ENCODE measurements at places on chromosomes 3 and 15.

DNA sequence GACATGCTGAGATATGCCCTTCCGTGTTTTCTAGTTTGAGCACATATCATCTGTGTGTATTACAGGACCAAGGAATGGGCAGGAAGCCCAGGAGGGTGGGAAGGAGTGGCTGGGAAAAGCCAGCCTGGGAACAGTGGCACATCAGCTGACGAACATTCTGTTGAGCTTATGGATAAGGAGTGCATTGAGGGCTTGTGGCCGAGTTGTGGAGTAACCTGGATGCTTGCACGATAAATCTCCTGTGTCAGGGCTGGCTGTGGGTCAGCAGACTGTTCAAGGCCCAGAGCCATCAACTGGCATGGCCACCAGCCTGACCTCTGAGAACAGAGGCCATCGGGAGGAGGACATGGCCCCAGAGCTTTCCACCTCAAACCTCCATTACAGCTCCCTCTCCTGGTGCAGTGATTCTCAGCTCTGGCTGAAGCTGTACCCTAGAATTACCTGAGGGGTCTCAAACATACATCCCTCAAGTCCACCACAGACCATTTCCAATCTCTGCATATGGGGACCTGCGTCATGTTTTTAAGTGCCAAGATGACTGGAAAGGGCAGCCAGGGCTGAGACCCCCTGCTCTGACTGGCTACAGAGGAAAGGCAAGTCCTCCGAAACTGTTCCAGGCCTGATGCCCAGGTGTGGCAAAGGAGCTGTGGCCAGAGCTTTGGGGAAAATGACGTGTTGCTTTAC lies 4.8 kb upstream of the VILL start:
- DNase-seq: no peak

GRCh38 chr3:138912237-138912636 lies 34.7 kb downstream of the FOXL2 start:
- DNase-seq: no peak

- no peak for DNase-seq
These were observed 483.7 kb upstream of the FRG2C start for GRCh38 chr3:75180235-75180944.

DNA sequence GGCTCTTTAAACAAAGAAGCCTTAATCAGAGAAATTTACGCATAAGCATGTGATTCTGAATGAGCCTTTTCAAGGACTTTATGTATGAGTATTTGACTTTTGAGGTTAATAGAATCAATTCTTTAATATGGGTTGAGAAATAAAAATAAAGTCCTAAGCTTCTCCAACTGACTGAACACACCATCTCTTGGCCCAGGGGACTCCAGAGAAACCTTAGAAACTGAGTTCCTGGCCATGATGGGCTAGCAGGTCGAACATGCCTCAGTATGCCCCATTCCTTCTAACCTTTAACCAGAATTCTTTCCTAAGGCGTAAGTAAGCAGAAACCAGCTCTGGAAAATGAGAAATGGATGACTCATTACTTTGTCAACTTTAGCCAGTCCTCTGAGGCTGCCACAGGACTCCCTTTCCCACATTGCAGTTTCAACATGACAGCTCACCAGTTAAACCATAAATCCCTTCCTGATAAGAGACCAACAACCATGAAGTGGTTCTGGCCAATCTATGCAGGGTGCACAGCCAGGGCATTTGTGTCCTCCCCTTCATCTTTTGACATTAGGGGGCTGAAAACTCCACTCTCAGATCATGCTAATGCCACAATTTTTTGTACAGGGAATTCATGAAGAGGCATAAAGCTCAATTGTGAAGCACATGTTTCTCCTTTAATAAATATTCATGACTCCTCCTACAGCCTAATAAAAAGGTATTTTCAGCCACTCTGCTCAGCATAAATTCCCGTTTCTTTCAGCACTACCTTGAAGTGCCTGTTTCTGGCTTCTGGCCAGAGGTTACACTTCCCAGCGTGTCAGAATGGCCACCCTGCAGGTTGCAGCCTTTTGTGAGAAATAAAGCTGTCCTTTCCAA lies 33.3 kb downstream of the TM4SF18 start:
- DNase-seq: no peak

DNA sequence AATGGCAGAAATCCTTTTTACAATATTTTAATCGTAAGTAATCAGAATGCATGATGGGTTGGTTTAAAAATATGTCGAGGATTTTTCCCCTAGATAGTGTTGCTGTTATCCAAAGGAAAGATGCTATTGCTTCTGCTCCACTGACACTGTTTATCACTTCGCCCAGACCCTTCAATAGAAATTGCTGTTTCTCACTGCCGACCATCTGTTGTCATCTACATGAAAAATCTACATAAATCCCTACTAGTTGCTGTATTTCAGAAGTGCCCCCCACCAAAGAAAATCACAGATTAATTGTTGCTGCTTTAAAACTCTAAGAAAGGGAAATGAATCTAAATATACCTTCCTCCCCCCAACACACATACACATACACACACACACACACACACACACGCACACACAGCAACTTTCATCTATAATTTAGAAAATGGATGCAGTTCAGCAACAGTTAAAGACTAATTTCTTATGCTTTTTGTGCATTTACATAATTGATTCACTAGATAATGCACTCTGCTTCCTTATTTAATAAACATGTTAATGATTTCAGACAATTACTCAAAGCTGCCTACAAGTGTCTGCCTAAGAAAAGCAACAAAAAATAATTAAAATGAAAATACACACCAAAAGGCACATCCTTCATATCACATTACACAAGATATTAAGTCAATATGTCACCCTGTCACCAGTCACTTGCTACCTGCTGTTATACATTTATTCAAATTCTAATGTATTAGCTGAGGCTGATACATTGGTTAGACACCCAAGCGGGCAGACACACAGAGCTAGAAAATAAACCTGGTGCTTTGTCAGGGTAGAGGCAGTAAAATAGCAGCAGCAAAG lies 82.8 kb downstream of the RORA start:
- no peak for DNase-seq

DNA sequence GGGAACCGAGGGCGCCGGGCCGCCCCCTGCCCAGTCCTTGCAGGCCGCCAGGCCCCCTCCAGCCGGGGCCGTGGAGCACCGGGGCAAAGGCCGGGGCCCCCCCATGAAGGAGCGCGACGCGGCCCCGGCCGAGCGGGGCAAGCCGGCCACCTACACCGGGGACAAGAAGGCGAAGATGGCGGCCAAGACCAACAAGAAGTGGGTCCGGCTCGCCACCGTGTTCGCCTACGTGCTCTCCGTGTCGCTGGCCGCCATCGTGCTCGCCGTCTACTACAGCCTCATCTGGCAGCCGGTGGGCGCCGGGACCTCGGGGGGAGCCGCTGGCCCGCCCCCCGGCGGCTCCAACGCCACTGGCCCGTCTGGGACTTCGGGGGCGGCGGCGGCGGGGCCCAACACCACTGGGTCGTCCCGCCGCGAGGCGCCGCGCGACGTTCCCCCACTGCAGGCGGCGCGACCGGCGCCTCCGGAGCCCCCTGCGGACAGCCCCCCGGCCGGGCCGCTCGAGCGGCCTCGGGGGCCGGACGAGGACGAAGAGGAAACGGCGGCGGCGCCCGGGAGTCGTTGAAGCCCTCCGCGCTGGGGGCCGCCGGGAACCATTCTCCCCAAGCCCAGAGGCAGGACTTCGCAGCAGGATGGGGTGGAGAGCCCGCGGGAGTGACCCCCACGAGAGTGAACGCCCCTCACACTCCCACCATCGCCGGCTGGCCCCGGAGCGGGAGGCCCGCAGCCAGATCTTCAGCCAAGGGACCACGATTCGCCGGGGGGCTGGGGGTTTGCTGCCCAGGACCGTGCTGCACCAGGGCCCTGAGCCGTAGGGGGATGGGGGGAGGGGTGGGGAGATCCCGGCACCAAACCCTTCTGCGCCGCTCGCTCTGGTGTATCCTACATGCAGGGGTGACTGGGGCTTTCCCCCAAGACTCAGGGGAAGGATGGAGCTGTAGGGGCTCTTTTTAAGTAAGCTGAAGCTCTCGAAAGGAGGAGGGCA lies 753 bp downstream of the INAFM2 start:
- no peak for DNase-seq

- no peak for DNase-seq
These were observed 701 bp downstream of the OSBPL11 start for GRCh38 chr3:125594581-125595011.

DNA sequence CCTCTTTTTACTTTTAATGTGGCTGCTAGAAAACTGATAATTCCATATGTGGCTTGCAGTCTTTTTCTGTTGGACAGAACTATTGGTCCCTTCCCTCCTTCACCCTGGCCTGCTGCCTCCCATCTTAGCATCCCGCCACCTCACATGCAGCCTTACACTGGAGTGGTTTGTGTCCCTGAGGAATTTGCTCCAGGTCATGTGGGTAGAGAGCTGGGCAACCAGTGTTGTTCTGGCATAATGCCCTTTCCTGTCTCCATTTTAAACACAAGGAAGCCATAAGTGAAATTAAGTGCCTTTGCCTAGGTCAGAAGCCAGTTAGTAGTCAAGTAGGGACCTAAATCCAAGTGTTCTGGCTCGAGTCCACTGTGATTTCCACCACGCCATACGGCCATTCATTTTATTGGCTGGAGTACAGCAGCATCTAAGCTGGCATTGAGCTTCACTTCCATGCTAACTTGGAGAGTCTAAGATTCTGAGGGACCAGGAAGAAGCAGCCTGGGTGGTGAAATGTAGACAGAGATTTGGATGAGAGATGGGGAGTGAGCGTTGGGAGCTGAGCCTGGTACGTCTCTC lies 46.0 kb upstream of the PLXNA1 start:
- no peak for DNase-seq

GRCh38 chr15:39828374-39828931 lies 45.8 kb upstream of the FSIP1 start:
- no peak for DNase-seq

All from central memory CD8-positive, alpha-beta T cell (primary cell).